ENCODE measurements at places on chromosomes 2 and 18.

- no peak for DNase-seq
These were observed 93.8 kb downstream of the NRP2 start for GRCh38 chr2:205776139-205776538.

DNA sequence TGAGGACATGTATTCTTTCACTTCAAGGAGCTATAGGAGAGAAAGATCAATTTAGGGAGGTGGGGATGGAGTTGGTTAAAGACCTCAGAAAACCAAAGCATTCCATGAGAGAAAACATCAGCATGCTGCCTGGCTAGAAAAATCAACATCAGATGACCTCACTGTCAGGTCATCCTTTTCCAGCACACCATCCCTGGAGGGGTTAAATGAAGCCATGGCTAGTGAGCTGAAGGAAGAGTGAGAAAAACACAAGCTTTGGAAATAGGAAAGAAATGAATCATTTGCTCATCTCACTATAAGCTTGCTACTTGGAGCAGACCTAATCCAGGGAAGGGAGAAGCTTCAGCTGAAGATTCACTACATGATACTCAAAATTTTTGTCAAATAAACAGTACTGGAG lies 109.5 kb upstream of the ITGB6 start:
- DNase-seq, result no peak

DNA sequence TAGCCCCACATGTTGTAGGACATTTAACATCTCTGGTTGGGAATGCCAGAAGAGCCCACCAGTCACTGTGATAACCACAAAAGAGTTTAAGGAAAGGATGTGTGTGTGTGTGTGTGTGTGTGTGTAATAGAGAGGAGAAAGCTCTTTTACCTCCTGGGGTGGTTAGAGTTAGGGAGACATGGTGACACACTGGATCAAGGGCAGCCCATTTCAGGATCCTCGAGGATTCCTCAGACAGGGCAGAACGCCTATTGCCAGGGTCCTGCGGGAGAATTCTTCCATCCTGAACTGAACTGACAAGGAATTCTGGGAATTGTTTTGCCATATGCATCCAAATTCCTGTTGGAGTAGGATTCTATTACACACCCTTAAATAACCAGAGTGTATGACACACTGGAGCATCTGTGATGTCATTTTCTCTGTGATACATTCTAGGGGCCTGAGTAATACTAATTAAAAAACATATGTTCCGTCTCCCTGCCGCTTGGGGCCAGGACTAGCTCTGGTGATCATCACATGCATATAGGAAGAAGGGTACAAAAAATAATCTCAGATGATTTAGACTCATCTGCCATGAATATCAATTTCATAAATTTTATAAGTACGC lies 156.4 kb upstream of the MMADHC start:
- no peak for DNase-seq

GRCh38 chr2:240066489-240066888 lies 13.2 kb upstream of the OR6B3 start:
- no peak for DNase-seq

DNA sequence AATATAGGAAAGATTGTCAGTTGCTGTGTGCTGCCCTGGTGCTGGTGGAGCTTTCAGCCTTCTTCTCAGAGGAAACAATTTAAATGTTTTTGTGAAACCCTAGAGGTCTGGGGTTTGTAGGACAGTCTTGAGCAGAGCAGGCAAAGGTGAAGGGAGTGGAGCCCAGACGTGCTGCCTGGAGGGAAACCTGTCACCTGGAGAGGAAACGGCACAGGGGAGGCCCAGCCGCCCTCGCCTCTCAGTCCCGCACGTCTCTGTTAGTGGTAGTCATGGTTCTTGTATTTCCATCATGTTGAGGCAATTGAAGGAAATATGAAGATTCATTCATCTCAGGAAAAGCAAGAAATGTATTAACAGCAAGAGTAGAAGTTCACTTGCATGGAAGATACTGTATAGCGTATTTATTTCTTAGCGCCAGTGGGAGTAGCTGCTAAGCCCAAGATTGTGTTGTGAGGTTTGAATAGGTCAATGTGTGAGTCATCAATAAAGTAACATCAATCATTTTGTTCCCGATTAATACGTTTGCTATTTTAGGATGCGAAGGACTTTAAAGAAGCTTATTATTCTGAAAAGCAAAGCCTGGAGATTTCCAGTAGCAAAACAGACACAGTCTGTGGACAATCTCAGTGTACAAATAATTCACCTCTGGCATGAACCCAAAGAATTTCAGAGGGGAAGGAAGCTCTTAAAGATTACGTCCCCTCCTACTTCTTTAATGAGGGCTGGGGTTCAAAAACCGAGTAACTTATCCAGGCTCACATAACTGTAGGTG lies 70.4 kb downstream of the LRRFIP1 start:
- no peak for DNase-seq

DNA sequence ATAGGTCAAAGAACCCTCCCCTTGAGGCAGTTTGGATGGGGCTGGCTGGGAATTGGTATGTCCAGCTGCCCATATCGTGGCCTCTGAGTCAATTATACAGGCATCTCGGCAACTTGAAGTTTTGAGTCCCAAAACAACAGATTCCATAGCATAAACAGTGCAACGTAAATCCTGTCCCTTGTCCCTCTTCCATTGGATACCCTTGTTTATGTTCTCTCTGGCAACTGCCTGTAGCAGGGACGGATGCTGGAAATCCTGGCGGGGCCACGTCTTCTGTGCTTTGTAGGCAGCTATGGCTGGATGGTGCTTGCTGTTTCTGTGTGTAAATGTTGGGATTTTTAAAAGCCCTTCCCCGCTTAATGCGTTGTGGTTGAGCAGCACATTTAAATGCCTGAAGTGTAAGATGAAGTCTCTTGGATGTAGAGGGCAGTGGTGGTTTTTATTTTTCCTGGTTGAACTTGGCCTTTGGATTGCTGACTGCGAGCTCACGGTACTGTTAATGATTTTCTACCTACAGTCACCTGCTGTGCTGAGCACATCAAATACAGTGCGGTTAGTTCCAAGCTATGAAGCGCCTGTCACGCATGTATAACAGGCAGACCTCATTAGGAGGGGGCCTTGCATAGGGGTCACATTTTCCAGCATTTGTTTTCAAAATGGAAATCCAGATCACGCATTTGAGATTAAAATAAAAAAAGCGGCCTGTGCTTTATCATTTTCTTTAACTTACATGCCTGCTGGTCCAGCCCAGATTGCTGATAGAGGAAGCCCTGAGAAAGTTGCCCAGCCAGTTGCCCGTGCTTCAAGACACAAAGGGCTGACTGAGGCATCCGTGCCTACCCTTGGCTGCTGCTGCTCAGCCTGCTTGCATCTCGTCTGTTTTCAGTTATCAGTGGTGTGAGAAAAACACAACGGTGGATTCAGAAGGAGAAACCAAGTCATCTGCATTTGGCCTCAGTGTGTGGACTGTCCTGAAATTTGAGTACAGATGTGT lies 84.7 kb downstream of the NEDD4L start:
- peak; percentile 81 for DNase-seq

DNA sequence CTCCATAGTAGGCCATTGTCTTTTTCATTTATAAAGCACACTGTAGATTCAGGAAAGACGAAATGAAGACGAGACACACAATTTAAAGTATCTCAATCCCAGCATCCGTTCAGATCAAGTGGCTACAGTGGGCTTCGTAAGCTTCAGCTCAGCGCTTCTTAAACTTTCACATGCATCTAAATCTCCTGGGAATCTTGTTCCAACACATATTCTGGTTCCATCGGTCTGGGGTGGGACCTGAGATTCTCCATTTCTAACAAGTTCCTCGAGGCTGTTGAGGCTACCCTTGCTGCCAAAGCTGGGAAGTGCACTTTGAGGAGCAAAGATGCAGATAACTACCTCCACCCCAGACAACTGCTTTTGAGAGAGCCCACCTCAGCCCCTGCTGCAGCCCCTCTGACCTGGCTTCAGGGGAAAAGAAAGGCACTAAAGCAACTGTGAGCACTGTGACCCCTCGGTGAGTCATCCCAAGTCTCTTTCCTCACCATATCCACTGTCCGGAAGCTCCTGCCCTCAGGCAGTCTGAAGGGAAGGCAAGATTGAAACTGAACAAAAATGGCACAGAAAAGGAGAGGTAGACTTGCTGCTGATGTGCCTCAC lies 201.1 kb upstream of the FBXO11 start:
- no peak for DNase-seq

DNA sequence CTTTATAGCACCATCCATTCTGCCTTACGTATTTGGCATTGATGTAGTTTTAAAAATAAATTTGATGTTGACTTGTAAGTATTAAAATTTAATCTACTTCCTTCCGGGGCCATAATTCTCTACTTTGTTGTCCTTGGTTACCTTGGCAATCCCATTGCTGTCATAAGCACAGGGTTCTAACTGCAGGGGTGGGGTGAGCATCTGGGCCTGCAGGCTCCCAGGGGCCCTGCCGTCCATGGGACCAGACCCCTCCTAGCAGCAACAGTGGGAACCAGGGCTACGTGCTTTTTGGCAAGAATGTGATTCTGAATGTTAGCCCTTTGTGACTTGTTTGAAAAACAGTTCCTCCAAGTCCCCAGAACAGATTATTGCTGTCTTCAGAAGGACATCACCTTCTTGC lies 4.9 kb downstream of the ASAP2 start:
- DNase-seq, result no peak

GRCh38 chr2:208047840-208048239 lies 22.5 kb upstream of the PLEKHM3 start:
- no peak for DNase-seq

DNA sequence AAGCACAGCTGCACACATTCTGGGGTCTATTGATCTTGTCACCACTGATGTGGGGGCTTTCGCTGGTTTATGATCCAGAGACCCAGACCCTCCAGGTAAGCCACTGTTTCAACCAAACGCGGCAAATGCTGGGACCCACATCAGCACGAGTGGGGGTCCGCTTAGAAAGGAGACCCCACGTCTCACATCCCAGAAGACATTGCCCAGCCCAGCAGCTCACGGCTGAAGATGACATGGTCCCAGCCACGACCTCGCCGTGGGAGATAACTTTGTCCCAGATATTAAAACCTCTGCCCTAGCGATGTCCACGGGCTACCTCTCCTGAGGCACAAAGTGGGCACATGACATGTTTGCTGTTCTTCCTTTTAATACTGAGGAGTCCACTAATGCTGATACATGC lies 43.8 kb downstream of the LONRF2 start:
- no peak for DNase-seq

- DNase-seq, result no peak
These were observed 117.2 kb downstream of the COL6A3 start for GRCh38 chr2:237296756-237297155.

DNA sequence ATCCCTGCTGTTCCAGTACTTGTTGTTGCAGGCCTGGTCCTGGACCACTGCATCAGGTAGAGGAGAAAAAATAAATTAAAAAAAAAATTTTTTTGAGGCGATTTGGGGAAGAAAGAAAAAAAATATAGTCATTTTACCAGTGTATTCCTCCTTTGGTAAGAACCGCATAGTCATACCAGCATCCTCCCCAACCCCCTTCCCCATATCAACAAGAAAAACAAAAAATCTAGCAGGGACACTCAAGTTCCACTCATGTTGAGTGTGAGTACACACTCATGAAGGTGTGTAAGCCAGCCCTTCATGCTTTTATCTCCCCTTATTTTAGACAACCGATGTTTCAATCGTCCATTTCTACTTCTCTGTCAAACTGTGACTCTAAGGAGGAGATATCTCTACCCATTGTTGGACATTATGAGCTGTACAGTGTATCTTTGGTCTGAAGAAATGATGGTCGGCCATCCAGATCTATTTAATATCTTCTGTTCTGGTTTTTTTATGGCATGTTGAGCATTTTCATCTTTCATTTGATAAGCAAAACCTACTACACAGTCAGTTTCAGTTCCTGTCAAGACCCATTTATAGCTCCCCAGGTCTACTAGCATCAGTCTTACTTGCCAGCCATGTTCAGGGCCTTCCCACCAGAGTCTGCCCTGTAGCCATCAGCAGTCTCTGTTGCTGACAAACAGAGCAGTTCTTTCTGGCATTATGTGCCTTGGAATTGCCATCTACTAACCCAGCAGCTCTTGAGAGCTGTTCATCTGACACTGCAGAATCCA lies 20.0 kb downstream of the ELP2 start:
- DNase-seq, result no peak

GRCh38 chr2:24855022-24855622 lies 61.9 kb downstream of the CENPO start:
- DNase-seq, result no peak

GRCh38 chr2:204239411-204240165 lies 303.0 kb downstream of the ICOS start:
- DNase-seq, result no peak

- DNase-seq, result peak; percentile 7
These were observed 171.1 kb upstream of the MYT1L start for GRCh38 chr2:2502201-2502549.

DNA sequence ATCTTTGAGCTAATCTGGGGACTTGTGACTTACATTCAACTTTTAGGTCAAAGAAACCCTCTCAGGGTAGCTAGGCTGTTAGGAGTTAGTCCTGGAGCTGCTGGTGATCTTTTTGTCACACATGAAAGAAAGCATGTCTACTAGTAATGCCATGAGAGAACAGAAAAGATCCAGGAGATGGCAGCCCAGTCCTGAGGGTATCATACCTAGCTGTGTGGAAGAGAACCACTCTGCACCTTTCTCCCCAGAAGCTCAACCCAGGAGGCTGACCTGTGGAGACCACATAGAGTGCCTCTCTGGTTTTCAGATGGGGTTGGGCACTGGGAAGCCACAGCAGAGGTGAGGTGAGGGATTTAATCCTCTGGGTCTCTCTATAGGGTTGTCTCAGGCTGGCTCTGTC lies 460.2 kb upstream of the UBE2E3 start:
- DNase-seq, result no peak

DNA sequence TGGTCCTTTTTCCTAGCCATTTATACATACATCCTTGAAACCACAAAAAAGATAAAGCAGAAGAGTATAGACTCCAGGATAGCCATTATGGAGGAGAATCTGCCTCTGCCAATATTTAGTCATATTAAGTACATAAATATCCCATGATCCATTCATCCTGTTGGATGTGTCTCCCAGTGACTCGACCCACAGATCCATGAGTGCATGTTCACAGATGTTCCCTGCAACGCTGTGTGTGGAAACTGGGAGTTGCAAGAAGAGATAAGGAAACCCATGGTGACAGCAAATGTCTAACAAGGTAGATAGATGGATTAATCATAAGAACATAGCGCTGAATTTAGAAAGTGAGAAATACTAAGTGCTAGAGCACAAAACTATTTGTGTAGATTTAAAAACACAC lies 34.5 kb downstream of the STK39 start:
- no peak for DNase-seq

Data from DMS79 treated with DMSO at 0.1 percent for 48 hours (cell line).